ENCODE measurements at places on chromosomes 12 and 14. TPM values are rescaled to one million over a fixed set of nuclear protein-coding genes. Genes with fewer than 3 reads are reported as not detected.

The RNU4-1 gene
- total RNA-seq = under 0.01 TPM

The CYP46A1 gene
- total RNA-seq = 0.36 TPM

The GPR162 gene
- 2.6 TPM for total RNA-seq

The RDH5 gene
- total RNA-seq = 17.7 TPM

The TRMT61A gene
- total RNA-seq = 9.2 TPM

The SLC24A4 gene
- total RNA-seq = not detected

The FLRT2 gene
- 72.3 TPM for total RNA-seq

The RITA1 gene
- 16.3 TPM for total RNA-seq

The LMBR1L gene
- total RNA-seq = 20.2 TPM

The ADAM21 gene
- 0.25 TPM for total RNA-seq

The RTL1 gene
- total RNA-seq = not detected

The PTPRB gene
- total RNA-seq = 3.6 TPM

The CPM gene
- total RNA-seq = 0.08 TPM

The KRT74 gene
- not detected for total RNA-seq

The RIPK3 gene
- 3.0 TPM for total RNA-seq

The ATP23 gene
- 10.1 TPM for total RNA-seq

The FOXM1 gene
- 19.3 TPM for total RNA-seq

The SLC6A12 gene
- not detected for total RNA-seq

The PRB4 gene
- not detected for total RNA-seq

The INSM2 gene
- not detected for total RNA-seq

The ASCL4 gene
- not detected for total RNA-seq

The RNASE13 gene
- total RNA-seq = not detected

The AQP6 gene
- total RNA-seq = not detected

The DACT1 gene
- 13.6 TPM for total RNA-seq

The TMEM52B gene
- total RNA-seq = under 0.01 TPM

The TCL1A gene
- total RNA-seq = not detected

The KCTD10 gene
- total RNA-seq = 91.7 TPM

The PTPRR gene
- not detected for total RNA-seq

The CRACR2A gene
- total RNA-seq = 16.8 TPM

The MUCL1 gene
- not detected for total RNA-seq

The SUOX gene
- 40.4 TPM for total RNA-seq

The JPH4 gene
- total RNA-seq = not detected

The HSPB8 gene
- total RNA-seq = 7.7 TPM

The MYF6 gene
- total RNA-seq = not detected

The IQSEC3 gene
- 0.41 TPM for total RNA-seq

The OR6C2 gene
- total RNA-seq = not detected

The RPGRIP1 gene
- not detected for total RNA-seq

The FAM186B gene
- 2.7 TPM for total RNA-seq

The CLEC4A gene
- total RNA-seq = 0.45 TPM

The ACVR1B gene
- total RNA-seq = 12.6 TPM

The HSP90B1 gene
- total RNA-seq = 438 TPM

Data from fibroblast of the aortic adventitia (primary cell).